ENCODE measurements at places on chromosomes 12 and 14.

- DNase-seq, result no peak
These were observed 31.5 kb downstream of the HEATR5A start for GRCh38 chr14:31388687-31389413.

DNA sequence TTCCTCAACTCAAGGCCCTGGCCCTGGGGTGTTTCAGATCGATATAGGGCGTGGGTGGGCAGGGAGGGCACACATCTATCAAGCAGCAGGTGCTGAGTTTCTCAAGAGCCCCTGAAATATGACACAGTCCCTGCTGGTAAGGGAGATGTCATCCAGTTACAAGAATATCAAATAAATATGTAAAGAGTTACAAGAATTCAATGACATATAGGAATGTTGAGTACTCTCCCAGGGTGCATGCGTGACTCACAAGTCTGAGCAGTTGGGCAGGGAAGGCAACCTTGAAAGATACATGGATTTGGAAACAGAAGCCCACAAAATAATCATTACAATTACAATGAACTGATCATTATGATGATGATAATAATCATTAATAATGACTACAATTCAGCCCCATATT is 35.2 kb downstream of the MVK start:
- no peak for DNase-seq

DNA sequence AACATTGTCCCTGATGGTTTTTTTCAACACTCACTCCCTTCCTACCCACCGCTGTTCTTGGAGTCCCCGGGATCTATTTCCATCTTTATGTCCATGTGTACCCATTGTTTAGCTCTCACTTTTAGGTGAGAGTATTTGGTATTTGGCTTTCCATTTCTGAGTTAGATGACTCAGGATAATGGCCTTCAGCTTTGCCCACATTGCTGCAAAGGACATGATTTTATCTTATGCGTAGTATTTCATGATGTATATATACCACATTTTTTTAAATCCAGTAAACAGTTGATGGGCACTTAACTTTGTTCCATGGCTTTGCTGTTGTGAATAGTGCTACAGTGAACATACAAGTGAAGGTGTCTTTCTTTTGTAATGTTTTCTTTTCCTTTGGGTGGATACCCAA is 123.5 kb upstream of the KITLG start:
- no peak for DNase-seq

- no peak for DNase-seq
These were observed 35.3 kb upstream of the CSRNP2 start for GRCh38 chr12:51118706-51119105.

- DNase-seq, result no peak
These were observed 653.3 kb upstream of the MIS18BP1 start for GRCh38 chr14:45906257-45906656.

DNA sequence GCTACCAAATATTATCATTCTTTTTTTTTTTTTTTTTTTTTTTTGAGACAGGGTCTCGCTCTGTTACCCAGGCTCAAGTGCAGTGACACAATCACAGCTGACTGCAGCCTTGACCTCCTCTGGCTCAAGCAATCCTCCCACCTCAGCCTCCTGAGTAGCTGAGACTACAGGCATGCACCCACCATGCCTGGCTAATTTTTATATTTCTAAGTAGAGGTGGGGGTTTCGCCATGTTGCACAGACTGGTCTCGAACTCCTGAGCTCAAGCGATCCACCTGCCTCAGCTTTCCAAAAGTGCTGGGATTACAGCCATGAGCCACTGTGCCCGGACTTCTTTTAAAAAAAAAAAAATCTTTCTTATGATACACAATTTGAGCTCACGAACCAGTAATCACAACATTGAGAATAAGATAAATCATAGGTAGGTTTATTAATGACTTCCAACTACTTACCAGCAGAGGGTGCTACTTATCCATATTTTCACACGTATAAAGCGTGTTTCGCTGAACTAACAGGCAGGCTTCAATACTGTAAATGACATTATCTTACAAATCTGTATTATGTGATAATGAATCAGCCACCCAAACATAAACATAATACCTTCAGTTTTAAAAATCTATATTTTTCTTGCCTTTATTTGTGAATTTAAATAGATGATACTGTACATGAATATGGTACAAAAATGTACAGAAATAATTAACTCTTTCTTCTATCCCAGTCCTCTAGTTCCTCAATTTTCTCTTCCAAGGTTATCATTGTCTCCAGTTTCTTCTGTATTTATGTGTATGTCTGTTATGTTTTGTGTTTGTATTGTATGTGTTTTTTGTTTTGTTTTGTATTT is 42.5 kb upstream of the BCAT1 start:
- DNase-seq, result no peak

GRCh38 chr12:106672314-106673025 is 89.7 kb downstream of the RFX4 start:
- DNase-seq, result no peak

DNA sequence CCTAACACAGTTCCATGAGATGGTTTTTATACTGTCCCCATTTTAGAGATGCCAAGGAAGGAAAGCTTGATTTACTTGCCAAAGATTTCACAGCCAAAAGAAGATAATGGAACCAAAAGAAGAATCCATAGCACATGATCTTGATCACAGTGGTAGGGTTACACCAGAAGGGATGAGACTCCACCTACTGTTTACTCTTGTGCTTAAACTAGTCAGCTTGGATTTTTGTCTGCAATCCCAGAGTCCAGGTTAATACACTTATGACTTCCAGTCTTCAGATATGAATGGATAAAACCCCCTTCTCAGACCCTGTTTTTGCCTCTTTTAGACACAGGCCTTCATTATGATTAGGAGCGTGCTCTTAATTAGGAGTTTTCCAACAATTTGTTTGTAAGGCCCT is 454.2 kb downstream of the AEBP2 start:
- no peak for DNase-seq

DNA sequence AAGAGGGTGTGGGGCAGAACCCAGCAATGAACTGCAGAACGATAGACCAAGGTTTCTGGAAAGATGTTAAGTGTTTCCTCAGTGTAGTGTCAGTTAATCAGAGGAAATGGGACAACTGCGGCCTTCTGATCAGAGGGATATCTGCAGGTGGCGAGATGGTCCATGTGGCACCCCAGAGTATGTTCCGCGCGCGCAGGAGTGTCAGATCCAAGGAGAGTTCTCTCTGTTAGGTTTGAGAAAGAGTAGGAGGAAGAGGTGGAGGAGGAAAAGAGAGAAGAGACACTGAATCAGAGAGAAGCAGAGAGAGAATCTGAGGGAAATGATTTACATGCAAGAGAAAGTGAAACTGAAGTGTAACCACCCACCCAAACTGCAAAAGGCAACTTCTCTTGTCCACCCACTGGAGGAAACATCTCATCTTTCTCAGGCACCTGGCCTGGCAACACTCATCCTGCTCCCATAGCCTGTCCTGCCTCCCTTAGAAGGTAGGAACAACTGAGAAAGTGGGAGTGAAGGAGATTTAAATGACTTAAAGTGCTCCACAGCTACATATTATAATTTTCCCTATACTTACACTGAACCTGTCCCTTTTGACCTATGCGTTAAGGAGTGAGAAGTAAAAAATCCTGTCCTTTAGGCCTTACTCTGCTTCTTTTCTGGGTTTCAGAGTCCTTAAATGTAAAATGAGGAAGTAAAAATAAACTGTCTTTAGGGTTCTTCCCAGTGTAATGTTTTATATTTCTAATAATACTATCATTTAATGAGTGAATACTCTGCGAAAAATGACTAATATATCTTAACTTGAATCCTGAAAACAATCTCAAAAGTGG is 6.8 kb upstream of the TESPA1 start:
- DNase-seq, result no peak

DNA sequence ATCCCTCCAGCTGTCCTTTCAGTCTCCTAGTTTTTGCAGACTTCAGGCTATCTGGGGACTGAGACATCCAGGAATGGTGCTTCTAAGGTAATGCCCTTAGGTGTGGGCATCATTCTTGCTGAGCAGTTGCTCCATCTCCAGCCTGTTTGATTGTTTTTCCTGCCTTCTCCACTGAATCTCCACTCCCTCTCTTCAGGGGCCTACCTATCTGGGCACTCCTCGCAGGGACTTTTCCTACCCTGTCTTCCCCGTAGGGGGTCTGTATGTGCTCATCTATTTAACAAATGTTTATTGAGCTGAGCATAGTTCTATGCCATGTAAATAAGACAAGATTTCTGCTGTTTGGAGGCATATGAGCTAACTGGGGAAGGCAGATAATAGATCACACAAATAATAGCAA is 2.5 kb downstream of the FITM1 start:
- no peak for DNase-seq
